SK-MEL-5 (cell line): ENCODE measurements at places on chromosomes 11 and 22. TPM values are rescaled to one million over a fixed set of nuclear protein-coding genes. Genes with fewer than 3 reads are reported as not detected.

The PANX2 gene
- 0.98 and 1.7 TPM in 2 replicates for total RNA-seq

DNA sequence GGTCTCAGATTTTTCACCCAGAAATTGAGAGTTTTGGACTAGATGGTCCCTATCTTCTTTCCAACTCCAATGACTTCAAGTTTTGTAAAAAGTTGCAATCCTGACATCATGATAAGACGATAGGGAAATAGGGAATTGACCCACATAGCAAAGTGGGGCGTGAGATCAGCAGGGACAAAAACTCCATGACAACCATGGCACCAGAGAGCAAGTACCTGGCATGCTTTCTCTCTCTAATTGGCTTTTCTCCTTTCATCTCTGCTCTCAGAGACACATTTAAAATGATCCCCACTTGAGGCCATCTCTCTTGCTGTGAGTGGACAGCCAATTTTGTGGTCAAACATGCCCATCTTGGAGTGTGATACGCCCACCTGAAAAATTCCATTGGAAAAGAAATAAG lies at the start of gene OR5AN1:
TSS of gene OR5AN1 (plus strand) at position 301 of the 400 bp plus-strand sequence. CDS start 5,564 bp downstream, outside the sequence.
- DNase-seq = no peak

DNA sequence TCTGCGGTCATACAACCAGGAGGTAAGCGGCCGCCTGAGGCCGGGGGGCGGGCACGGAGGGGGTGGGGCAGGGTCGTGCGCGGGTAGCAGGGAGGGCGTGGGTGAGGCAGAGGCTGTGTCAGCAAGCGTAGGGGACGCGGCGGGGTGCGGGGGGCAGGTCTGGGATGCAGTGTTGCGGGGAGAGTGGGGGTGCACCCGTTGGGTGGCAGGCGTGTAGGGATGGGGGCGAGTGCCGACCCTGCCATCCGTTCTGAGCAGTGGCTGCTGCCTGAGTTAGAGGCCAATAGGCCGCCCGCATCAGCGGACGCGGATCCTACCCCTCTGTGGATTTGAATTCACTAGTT lies 1.4 kb downstream of the RIC8A start:
- no peak for DNase-seq

The ROM1 gene
- total RNA-seq = 0.79 and 1.2 TPM in 2 replicates

DNA sequence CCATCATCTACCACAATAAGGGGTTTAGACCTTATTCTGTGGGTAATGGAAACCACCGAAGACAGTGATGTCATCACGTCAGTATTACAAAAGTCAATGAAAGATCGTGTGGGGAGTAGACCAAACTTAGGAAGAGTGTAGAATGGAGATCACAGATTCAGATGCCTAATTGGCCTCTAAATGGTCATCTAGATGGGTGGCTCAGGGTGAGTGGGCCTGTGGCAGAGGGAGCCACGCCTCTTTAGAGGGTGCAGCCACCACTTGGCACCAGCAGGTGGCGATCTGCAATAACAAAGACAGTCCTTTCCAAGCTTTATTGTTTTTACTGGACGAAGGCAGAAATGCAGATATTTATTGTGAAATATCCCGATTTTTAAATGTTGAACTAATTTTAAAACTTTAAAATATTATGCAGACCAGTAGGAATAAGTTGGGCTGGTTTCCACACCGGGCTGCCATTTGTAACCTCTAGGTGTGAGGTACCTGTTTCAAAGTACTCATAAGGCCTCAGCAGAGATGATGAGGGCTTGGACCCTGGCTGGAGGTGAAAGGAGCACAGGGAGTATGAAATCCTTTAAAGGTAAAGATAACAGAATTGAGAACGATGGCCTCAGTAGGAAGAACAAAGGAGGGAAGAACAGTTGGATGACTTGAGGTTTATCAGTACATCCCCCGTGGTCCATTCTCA lies 222.0 kb downstream of the DBX1 start:
- peak; percentile 75 for DNase-seq

The JHY gene
- 2.5 and 3.3 TPM in 2 replicates for total RNA-seq

- DNase-seq = no peak
These were observed 67.4 kb downstream of the SCUBE1 start for GRCh38 chr22:43275545-43276317.

DNA sequence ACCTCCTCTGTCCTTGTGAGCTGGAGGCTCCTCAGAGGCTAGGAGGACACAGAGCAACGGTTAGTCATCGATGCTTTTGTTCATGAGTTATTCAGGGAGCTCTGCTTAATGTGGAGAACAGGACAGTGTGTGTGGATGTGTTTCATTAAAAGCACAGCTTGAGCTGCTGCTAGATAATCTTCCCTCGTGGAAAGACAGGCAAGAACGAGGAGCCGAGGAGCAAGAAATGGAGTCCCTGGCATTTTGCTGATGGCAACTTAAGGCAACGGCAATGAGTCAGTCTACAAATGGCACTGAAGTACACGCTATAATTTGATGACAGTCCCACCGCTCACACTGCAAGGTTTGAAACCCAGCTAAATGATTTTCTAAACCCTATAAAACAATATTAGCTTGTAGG lies 106.2 kb downstream of the IGLL1 start:
- no peak for DNase-seq

GRCh38 chr11:59437770-59438169 lies 1.5 kb downstream of the OR5A1 start:
- DNase-seq = no peak

- DNase-seq = no peak
These were observed 7.8 kb downstream of the CD3D start for GRCh38 chr11:118334745-118335144.

GRCh38 chr11:3213659-3214419 lies 4.8 kb downstream of the MRGPRG start:
- no peak for DNase-seq
